ENCODE measurements at places on chromosomes 7 and 10.

GRCh38 chr7:139018910-139019309 lies 16.9 kb downstream of the ZC3HAV1L start:
- DNase-seq = no peak

GRCh38 chr7:66920256-66920655 lies 769 bp upstream of the TMEM248 start:
- DNase-seq = no peak

GRCh38 chr7:120856621-120857352 lies 1.2 kb downstream of the TSPAN12 start:
- DNase-seq = peak; percentile 48

- no peak for DNase-seq
Measured at GRCh38 chr10:84944187-84944586, 615.8 kb downstream of the CCSER2 start.

DNA sequence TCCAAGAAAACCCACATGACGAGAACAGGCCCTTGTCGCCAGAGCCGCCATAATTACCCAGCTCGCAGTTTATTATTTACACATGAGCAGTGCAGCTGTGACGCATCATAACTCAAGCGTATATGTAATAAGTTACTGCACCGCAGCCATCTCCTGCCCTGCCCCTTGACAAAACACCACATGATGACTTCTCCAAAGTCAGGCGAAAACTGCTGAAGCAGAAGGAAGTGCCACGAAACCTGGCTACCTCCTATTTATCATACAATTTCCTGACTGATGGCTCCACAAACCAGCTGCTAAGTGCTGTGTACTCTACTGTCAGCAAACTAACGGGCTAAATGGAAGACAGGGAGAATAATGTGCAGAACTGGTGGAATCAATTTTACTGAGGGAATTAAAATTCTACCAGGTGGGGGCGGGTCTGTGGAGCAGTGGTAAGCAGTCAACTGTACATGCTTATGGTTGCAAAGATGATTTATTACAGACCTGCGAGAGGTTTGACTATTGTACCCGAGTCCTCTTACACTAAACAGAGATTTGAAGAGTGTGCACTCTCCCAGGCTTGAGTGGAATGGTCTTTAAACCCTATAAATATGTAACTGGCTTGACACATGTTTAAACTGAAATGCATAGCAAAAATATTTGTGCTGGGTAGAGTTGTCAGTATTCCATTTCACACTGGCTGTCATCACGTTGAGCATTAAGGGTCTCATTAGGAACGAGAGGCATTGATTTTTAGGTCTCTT lies 156.0 kb downstream of the GLI3 start:
- no peak for DNase-seq

- DNase-seq = no peak
Measured at GRCh38 chr7:19248681-19249080, 103.5 kb upstream of the FERD3L start.

GRCh38 chr10:14906765-14907164 lies 28.1 kb downstream of the SUV39H2 start:
- no peak for DNase-seq

GRCh38 chr7:99296471-99296870 lies 23.8 kb downstream of the MYH16 start:
- DNase-seq = no peak

GRCh38 chr7:28076423-28077200 lies 104.0 kb downstream of the JAZF1 start:
- no peak for DNase-seq

- DNase-seq = no peak
Measured at GRCh38 chr10:109920016-109920415, 3.3 kb downstream of the XPNPEP1 start.

GRCh38 chr10:48788554-48788953 lies 103.9 kb downstream of the WDFY4 start:
- no peak for DNase-seq

DNA sequence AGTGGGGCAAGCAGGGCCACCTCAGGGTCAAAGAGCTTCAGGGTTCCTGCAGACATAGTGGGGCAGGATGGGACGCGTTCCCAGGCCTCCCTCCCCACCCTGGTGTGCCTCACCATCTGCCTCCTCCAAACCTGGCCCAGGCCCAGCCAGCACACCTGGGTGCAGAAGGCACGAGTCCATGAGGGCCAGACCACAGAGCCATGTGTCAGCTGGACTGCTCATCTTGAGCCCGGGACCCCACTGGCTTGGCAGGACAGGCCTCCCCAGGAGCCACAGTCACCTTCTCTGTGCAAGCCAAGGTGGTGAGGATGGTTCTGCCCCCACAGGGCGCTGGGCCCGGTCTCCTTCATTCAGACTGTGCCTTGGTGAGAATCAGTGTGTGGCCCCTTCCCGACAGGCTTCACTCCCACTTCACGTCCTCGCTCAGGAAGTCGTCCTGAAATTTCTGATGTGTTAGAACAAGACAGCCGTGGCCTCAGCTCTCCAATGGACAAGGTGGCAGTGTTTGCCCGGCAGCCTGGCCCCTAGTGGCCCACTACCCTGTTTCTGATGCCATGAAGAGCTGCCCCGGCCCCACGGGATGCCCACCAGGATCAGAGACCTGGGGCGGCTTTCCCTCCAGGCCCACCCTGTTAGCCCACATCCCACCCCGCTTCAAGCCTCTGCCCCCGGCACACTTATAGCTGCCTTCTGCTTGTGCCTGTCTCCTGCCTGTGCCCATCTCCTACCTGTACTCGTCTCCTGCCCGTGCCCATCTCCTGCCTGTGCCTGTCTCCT lies 59.6 kb upstream of the EBF3 start:
- DNase-seq = no peak

DNA sequence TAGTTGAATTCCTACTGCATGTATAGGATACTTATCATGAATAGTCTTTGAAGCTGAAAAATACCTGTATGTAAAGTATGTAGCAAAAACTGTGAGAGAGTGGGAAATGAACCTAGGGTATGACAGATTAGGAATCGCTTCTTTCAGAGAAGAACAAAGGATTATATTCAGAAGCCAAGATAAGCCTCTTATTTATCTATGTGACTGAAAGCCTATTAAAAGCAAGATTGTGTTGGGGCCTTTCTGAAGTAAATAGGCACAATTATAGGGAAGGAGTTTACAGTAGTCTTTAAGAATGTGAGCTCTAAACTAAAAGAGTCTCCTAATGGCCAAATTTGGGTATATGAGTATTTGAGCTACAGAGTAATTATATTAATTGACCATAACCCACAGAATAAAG lies 102.1 kb downstream of the MTERF1 start:
- no peak for DNase-seq

DNA sequence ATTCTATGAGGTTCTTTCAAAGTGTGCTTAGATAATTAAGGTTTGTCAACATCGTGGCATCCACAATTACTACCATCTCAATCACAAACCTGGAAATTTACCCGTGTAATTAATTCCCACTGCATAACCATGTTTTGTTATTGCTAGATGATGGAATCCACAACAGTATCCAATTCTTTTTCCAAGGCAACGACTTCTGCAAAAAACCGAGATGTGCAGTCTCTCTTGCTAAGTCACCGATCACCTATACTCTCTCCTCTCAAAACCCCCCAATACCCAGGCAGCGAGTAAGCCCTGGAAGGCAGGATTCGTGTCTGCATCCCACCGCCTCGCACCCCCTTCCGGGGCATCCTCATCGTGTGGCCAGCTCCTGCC lies 678 bp upstream of the EIF4H start:
- no peak for DNase-seq

- no peak for DNase-seq
Measured at GRCh38 chr10:117399341-117400196, 24.3 kb upstream of the PDZD8 start.

- no peak for DNase-seq
Measured at GRCh38 chr10:109915566-109915965, 7.7 kb downstream of the XPNPEP1 start.

GRCh38 chr10:5692461-5693358 lies 8.1 kb downstream of the TASOR2 start:
- DNase-seq = peak; percentile 73

DNA sequence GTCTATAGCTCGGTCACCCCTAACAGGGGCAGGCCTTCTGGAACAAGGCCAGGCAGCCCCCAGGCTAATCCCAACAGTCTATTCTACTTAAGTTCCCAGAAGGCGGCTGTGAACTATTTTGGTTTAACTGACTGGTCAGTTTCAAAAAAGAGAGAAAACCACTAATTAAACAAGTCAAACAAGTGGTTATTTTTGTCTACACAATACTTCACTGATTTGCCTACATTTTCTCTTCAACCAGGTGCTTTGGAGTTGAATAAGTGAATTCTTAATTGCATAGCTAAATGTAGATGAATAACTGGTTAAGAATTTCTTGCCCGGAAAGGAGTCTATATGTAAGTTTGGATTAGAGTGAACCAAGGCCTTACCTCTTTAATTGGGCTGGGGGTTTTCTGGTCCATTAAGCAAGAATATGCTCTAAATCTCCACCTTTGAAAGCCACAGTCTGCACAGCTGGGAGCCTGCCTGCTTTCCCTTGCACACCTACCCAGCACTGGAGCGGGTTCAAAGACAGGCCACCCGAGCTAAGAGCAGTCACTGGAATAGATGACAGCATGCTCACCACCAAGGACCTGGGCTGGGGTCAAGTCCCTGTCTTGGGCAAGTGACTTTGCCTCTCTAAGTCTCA lies 70.4 kb downstream of the TBXAS1 start:
- DNase-seq = no peak

DNA sequence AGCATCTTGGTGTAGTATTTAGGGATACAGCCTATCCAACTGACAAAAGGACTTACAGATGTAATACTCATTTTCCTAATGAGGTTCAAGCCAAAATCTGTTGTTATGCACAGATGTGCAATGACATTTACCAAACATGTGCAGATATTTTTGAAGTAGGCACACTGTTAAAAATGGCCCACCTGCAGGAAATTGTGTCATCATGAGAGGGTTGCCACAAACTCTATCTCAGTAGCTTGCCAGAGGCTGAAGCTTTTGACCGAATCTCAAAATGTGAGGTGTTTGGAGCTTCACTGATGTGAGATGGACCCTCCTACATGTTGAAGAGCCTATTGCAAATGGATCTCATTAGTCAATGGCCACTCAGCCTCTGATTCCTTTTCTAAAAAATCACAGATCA lies 89.7 kb upstream of the CSTF2T start:
- DNase-seq = no peak

DNA sequence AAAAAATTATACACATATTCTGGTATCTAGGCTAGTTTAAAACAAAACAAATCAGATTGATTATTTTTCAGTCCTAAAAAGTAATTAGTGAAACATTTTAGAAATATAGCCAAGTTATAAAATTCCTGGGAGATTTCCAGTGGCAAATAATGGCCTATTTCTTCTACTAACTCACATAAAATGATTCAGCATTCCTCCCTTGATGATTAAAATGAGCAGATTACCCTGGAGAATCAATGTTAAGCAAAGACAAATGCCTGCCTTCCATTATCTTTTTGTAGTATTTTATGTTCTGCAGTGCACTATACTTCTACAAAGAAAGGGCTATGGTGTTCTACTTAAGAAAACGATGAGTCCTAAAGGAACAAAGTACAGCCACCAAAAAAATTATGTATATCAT lies 53.6 kb downstream of the PARD3 start:
- DNase-seq = no peak

GRCh38 chr7:16747102-16747501 lies 6.5 kb upstream of the TSPAN13 start:
- DNase-seq = no peak

- DNase-seq = no peak
Measured at GRCh38 chr10:132570771-132571649, 33.4 kb downstream of the INPP5A start.

GRCh38 chr10:22544325-22545068 lies 169.9 kb downstream of the PIP4K2A start:
- DNase-seq = no peak

DNA sequence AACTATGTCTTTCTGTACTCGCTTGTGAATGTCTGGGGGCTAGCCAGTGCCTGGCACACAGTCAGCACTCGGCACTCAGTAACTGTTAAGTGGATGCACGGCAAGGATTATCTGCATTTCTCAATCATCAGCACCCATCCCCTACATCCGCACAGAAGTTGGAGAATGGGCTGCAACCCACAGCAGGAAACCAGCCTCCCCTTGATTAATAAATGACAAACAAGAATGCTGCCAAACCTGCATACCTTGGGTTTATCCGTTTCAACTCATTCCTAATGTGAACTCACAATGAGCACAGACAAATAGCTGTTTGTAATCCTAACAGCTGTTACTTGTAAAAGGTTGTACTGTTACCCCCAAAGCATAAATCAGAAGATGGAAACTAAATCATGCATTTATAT lies 28.9 kb downstream of the PPP1R3C start:
- DNase-seq = no peak

- no peak for DNase-seq
Measured at GRCh38 chr7:7979558-7979957, 11.0 kb downstream of the GLCCI1 start.

DNA sequence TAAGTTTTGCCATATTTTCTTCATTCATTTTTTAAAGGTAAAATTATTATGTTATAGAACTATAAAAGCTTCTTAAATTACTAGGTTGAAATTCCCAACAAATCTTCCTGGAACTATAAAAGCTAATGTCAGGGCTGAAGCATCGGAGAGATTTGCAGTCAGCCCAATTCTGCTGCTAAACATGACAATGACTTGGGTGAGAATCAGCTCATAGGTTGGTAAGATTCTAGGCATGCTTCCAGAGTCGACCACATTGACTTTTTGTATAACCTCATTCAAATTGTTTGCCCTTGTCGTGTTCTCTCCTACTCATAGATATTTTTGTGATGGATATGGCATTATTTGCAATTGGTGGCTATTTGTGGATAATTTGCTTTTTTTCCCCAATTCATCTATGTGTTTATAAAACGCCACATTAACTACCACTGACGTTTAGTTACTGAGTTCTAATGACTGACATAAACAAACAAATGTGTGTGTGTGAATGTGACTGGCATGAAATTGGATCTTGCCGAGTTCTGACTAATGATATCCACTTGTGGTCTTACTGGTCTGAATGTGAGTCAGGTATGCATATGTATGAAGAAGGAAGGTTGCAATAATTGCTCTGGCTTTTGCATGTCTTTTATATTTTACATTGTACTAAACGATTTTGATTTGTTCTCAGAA lies 579.8 kb downstream of the PARD3 start:
- DNase-seq = no peak

GRCh38 chr7:15885678-15886077 lies 199.2 kb upstream of the MEOX2 start:
- no peak for DNase-seq

- no peak for DNase-seq
Measured at GRCh38 chr7:82331234-82331633, 112.3 kb downstream of the CACNA2D1 start.

Measured in liver (tissue), 10 donors.